ENCODE measurements at places on chromosomes 2 and 18.

DNA sequence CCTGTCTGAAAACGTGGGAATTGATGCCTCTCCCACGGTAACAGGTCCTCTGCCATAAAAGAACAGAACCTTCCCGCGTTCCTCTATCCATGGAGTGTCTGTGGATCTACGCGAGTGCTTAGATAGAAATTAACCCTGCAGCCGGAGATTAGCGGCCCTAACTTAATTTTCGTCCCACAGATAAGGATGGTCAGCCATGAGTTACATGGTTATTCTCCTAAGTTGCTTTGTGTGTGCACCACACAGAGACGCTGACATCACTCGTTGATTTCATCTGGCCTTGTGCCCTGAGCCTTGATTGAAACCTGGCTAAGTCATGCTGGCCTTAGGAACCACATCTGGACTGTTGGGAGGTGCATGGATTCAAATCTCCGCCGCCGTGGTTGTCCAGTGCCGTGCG lies 132.1 kb downstream of the GBX2 start:
- no peak for DNase-seq

DNA sequence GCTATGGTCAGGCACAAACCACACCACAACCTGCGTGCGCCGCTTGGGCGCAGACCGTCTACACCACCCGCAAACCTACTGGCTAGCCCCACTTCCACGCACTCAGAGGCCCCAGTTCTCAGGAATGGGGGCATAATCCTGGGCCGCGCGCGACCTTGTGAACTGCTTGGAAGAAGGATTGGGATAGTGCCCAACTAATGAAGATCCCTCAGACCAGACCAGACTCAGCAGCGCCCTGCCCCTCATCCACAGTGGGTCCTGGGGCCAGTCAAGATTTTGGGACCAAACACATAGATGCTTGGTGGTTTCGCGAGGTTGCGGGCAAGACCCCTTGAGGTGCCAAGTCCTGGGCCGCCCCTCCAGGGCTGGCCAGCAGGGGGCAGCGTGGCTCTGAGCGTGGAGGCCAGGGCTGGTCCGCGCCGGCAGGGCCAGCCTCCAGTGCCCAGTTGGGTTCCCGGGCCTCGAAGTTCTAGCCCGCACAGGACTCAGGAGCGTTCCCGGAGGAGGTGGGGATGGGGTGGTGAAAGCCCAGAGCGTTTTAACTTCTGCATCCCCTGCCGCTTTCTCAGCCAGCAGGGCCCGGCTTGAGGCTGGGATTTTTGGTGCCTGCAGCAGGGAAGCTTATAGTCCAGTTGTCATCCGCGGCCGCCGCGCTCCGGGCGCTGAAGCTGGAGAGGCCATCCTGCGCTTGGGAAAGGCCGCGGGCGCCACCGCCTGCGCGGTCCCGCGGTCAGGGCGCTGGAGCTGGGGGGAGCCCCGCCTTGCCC lies 8.3 kb downstream of the OSR1 start:
- DNase-seq: peak; percentile 41

- peak; percentile 66 for DNase-seq
Observed at GRCh38 chr2:237723602-237724001, 75.0 kb upstream of the RBM44 start.

DNA sequence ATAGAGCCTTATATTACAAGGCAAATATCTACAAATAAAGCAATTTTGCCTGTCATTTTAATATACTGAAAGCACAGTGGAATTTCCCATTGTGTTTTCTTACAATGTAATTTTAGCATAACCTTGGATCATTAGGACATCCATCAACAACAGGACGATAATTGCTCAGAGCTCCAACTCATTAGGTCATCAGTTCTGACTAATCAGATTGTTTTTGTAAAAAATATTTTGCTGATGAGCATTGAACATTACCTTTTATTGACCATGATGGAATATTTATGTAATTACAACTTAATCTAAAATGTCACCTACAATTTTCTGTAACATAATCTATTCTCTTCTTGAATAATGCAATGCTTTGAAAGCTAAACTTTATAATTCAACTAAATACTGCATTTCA lies 215.3 kb upstream of the DSEL start:
- DNase-seq: no peak

- DNase-seq: no peak
Observed at GRCh38 chr18:21454725-21455124, 145.8 kb downstream of the ESCO1 start.

DNA sequence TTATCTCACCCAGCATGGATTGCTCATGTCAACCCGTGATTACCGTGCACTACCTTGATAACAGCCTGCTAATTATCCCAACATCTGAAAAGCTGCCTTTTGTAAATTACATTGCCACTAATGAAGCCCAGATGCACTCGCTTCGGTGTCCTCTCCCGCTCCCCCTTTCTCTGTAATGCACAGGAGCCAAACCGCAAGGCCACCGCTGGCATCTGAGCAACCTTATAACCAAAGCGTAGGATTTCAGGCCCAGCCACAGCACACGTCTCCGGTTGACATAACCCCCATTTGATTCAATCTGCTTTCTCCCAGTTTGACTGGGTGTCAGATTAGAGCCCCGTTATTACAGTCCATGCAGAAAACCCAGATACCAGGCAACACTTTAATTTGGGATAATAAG lies 341.2 kb downstream of the ALK start:
- DNase-seq: no peak

DNA sequence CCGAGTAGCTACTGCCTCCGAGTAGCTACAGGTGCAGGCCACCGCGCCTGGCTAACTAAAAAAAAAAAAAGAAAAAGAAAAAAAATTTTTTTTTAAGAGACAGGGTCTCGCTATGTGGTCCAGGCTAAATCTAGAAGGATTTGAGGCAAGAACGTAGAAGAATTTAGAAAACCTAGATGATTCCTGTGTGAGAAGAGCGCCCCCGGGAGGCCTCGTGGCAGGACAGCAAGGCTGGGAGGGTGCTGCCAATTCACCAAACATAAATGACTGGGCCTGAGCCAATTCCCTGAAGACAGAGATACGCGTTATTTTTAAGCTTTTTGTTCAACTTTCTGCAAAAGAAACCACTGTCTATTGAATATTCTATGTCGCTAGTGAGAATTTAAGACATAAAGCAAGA lies 90.1 kb upstream of the TGFA start:
- peak; percentile 49 for DNase-seq

DNA sequence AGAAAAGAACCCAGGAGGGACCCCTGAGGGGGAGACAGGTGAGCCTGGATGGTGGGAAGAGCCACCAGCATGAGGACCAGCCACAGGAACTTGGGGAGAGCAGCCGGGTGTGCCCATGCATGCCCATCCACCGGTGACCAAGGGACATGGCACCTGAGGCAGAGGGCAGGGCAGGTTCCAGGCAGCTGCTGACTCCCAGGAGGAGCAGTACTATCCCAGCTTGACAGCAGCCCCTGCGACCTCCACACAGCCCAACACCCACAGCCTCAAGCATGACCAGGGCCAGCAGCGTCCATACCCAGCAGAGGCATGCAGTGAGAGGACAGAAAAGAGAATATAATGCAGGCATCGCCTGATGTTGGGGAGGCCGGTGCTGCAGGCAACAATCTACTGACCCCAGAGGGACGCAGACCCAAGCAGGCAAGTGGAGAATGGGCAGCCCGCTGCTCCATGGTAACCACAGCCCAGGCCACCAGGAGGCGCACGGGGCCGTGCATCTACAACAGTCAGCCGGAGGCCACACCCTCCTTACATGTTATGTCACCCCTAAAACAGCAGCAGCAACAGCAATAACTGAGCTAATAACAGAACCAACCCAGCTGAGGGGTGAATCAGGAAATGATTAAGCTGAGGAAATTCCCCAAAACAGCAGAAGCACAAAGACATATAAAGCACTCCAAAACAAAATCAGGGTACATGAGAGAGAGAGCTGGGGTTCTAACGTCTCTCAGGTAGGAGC lies 44.1 kb downstream of the ANKMY1 start:
- DNase-seq: peak; percentile 82

- DNase-seq: no peak
Observed at GRCh38 chr2:52805901-52806410, 961.6 kb upstream of the CHAC2 start.

- DNase-seq: no peak
Observed at GRCh38 chr2:142756430-142756829, 121.0 kb upstream of the KYNU start.

DNA sequence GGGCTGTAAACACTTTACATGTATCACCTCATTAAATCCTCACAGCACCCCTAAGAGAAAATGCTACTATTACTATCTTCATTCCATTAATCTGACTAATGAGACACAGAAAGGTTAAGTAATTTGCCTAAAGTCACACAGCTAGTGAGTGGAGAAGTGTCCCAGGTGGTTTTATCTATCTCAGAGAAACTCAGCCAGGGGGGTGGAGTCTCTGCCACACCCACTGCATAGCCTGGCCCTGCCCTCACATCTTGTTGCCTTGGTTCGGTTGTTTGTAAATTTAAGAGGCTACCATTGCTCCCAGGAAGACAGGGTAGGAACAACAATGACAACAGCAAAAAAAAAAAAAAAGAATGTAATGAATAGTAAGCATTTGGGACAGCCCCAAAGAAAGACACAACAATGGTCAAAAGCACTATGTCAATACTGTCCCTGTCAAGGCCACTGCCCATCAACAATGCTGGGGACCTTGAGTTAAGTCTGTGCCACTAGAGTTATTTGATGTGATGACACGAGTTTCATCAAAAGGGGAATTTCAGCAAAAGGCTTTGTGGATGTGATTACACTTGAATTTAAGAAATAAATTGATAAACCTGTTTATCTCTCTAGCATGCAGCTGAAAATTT lies 17.5 kb downstream of the CYRIA start:
- no peak for DNase-seq

GRCh38 chr18:61702007-61702406 lies 190.8 kb downstream of the RNF152 start:
- no peak for DNase-seq

- peak; percentile 86 for DNase-seq
Observed at GRCh38 chr2:13193900-13194299, 477.2 kb downstream of the TRIB2 start.

- DNase-seq: peak; percentile 80
Observed at GRCh38 chr2:241734467-241735208, at the start of gene D2HGDH. D2HGDH (plus strand) TSS chr2:241734630; CDS start chr2:241735225, 595 bp downstream.

GRCh38 chr2:174568425-174568824 lies 29.2 kb downstream of the WIPF1 start:
- DNase-seq: no peak

DNA sequence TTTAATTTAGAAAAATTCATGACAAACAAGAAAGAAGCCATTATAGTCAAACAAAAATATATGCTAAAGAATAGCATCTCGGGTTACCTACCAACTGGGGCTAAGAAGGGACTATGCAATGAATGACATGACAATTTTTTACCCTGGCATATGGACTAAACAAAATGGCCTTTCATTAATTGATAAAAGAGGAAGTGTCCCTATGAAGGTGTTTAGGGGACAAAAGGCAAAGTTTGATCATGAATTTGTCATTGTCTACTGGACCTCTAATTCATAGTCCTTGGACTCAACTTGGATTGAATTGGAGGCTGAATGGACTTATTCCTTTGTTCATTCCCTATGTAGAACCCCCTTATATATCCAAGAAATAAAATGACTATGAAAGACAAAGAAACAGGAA lies 12.7 kb downstream of the MAIP1 start:
- DNase-seq: no peak

GRCh38 chr2:46909771-46910419 lies 5.7 kb downstream of the MCFD2 start:
- no peak for DNase-seq

DNA sequence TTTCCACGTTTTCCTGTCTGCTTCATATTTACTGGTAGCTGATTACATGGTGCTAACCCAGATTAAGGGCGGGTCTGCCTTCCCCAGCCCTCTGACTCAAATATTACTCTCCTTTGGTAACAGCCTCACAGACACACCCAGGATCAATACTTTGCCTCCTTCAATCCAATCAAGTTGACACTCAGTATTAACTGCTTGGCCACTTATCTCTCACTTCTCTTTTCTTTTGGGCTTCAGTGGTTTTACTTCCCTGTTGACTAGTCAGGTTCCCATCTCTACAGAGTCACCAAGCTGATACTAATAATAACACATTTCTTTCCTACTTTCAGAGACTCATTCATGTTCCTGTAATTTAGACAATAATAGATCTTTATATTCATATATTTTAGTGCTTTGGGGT lies 302.2 kb upstream of the MAP2 start:
- no peak for DNase-seq
